ENCODE measurements at places on chromosomes 5 and 9.

DNA sequence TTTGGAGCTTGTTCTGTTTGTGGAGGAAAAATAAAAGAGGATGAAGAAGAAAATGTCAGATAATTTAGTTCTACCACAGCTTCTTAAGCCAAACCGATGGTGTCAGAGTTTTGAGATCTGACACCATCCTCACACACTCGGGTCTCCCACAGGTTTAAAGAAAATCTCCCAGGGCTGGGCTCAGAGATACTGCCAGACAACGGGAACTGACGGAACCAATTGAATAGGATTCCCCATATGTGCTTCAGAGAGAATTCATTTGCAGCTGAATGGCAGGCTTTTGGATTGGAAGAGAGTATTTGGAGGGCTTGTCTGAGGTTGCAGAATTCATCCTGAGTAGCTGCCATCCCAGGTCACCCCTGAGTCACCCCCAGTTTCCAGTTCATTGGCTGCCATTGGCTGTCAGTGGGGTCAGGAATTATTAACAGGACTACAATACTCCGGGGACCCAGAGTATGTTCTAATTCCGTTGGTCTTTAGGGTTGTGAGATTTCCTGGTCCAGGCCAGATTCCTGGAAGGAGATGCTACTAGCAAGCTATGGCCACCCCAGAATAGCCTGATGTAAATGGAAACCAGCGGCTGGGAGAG, 131.3 kb downstream of the PDZD2 start:
- DNase-seq = peak; percentile 31

DNA sequence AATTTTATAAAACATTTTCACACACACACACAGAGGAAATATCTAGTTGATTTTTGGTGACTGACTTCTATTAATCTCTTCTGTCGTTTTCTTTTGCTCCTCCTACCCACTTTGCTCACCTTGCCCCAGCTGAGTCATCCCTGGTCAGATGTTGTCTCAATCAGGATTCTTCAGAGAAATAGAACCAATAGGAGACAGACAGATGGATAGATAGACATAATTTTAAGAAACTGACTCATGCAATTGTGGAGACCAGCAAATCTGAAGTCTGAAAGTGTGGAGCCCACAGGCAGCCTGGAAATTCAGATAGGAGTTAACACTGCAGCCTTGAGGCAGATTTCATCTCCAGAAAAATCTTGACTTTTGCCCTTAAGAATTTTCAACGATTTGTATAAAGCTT, 37.0 kb upstream of the PIK3R1 start:
- DNase-seq = no peak

DNA sequence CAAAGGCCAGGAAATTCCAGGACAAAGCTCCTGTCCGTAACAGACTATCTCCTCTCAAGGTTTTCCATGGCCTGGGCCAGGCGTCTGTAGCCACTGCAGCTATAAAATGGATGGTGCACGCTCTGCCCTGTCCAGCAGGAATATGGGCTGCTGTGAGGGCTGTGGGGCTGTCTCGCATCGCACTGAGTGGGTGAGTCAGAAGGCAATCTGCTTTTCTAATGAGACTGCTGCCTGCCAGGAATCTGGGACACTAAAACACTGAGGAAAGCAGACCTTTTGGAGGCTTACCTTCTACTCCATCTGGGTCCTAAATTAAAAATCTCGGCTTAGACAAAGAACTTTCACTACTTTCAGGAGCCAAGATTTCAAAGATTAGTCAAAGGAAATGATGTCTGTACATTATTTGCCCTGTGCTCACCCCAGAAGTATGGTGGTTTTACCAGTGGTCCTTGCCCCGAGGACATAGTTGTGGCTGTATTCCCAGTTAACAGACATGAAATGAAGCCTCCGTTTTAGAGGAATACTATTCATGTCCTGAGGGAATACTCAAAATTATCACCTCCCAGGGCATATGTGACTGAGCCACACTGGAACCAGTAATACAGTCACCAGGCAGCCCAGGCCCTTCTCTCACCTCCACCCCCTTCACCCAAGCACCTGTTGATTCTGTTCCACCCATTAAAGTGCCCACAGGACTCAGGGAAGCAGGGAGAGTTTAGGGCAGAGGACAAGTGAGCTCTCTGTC, 56.4 kb downstream of the PFDN1 start:
- DNase-seq = no peak

- DNase-seq = no peak
These were observed 155.1 kb downstream of the BNC2 start for GRCh38 chr9:16715404-16715803.

GRCh38 chr5:168023191-168023590, 268.3 kb upstream of the WWC1 start:
- no peak for DNase-seq

GRCh38 chr5:74903165-74903787, 37.1 kb upstream of the FAM169A start:
- DNase-seq = peak; percentile 68

DNA sequence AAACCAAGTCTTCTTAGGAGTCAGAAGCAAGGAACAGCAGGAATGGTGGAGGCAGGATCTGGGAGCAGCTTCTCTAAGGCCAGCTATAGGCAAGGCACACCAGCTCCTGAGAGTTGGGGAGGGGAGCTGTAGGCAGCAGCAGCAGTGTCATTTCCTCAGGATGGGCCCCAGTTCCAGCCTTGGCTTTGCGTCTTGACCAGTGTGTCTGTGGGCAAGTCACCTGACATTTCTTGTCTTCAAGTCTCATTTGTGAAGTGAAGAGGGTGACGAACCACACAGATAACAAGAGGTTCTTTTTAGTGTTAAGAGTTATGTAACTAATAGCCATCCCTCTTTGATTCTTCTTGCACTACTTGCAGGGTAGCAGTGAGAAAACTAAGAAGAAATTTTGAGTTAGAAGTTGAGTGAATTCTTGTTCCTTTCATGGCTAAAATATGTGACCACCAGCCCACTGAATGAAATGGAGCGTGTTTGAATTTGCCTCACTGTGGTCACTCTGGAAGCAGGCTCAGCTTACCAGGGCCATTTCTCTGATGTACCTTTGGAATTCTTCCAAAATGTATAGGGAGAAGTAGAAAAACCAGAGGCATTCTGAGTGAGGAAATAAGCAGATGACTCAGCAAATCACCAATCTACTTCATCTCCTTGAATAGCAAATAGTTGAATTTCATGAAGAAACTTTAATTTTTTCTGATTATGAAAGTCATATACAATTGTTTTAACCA, 42.4 kb downstream of the RHOBTB3 start:
- DNase-seq = no peak

- DNase-seq = no peak
These were observed 37.8 kb downstream of the DNAJB5 start for GRCh38 chr9:35027374-35027773.

- DNase-seq = no peak
These were observed 1703.8 kb downstream of the MAT2B start for GRCh38 chr5:165209101-165209727.

- DNase-seq = no peak
These were observed 198.7 kb upstream of the MAP3K1 start for GRCh38 chr5:56616454-56617160.

GRCh38 chr5:166428264-166428803, 1863.1 kb upstream of the WWC1 start:
- no peak for DNase-seq

DNA sequence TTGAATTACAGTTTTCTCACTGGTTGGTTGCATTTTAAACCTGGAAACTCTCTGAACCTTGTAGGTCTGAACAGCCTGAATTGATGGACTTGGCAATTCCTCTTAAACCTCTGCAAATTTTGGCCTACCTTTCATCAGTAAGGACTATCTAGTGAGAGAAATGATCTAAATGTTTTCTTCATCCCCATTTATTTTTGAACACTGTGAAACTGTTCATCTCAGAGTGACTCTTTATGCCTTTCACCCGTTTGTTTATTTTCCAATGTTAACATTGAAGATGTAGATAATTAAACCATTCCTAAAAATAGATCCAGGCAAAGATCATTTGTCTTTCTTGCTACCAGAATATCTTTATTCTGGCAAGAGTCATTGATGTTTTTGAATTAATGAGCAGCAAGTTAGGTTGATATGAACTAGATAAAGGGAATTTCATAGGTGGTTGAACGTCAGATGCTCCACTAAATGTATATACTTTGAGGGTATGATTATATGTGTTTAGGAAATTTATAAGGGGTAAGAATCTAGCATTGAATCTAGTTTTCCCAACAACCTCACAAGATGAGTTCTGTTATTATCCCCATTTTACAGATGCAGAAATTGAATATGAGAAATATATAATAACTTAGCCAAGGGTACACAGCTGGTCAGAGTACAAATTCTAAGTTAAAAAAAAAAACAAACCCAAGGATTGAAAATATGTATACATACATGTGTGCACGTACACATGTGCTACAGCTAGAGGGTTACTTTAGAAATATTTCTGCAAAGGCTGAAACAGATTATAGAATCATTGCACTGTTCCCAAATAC, 3.4 kb downstream of the CPEB4 start:
- no peak for DNase-seq

GRCh38 chr5:62960781-62961180, 382.2 kb downstream of the LRRC70 start:
- no peak for DNase-seq

- no peak for DNase-seq
These were observed 10.0 kb upstream of the RETREG1 start for GRCh38 chr5:16626696-16627264.

- DNase-seq = no peak
These were observed 48.0 kb upstream of the RXRA start for GRCh38 chr9:134278286-134278685.

- no peak for DNase-seq
These were observed 282.6 kb downstream of the SMARCA2 start for GRCh38 chr9:2297771-2298170.

DNA sequence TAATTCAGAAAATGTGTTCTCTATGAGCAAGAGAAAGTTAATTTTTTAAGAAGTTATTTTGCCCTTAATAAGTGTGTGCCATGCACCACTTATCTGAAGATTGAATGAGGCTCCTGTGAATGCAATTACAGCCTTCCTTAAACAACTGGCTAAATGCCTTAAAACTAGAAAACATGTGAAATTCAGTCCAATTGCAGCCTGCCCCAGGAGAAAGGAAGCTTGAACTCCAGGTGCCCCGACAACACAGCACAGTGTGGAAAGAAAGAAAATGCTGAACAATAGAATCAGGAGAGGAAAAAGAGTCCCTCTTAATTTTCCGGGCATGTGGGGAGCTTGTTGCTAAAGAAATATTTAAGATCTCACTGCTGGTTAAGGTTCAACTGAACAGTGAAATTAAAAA, 8.8 kb downstream of the LHFPL2 start:
- DNase-seq = no peak

DNA sequence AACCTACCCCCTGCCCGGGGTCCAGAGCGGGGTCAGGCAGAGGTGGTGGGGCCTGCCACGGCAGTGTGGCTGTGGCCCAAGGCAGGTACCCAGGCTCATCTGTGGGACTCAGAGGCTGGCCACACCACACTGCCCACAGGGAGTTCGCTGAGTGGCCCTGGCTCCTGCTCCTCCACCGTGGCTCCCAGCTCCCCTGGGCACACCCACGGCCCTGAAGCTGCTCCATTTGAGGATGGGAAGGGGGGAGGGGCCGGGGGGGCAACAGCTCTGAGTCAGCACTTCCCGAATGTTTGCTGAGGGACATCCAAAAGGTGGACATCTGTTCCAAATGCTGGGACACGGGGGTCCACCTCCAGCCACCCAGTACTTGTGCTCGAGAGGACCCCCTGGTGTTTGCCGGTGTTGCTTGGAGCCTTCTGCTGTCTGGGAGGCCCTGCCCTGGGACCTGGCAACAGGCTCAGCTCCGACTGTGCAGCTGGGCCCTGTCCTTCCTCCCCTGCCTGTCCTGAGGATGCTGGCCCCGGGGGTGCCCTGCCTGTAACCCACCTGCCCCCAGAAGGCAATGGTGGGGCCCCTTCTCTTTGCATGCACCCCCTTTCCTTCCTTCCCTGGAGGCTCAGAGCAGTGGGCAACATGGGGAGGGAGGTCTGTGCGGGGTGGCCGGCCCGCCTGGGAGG, 2.5 kb upstream of the NRARP start:
- DNase-seq = no peak

DNA sequence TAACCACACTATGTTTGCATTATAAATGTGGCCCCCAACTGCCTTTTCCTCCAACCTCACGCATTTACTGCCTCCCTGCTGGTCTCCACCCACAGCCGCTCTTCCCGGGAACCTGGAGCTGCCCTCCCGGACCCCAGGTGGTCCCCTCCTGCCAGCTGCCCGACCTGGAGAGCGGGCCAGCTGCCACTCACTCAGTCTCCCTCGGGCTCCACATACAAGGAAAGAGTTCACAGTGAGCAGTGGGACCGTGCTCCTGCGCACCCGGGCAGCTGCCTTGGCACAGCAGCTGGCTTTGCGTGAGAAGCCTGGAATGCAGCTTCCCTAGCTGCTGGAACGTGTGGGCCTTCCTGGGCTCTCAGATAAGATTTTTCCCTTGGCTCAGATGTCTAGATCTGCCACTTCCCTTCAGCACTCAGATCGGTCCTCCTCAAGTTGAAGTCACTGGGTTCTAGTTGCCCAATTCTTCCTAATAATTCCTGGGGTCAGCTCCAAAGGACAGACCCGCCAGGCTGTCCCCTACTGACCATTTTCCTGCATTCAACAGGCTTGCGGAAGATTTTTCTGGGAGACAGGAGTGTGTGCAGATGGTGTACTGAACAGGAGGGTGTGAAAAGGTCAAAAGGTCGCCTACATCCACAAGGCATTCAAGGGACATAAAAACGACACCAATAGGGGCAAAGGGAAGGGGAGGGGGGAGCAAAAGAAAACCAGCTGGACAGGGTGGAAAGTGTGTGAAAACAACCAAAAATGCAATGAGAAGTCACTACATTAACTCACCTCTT, 69.1 kb downstream of the MYO10 start:
- DNase-seq = no peak

GRCh38 chr5:53022930-53023511, 33.9 kb downstream of the ITGA2 start:
- DNase-seq = no peak

GRCh38 chr9:20618361-20618802, 3.9 kb downstream of the MLLT3 start:
- no peak for DNase-seq

DNA sequence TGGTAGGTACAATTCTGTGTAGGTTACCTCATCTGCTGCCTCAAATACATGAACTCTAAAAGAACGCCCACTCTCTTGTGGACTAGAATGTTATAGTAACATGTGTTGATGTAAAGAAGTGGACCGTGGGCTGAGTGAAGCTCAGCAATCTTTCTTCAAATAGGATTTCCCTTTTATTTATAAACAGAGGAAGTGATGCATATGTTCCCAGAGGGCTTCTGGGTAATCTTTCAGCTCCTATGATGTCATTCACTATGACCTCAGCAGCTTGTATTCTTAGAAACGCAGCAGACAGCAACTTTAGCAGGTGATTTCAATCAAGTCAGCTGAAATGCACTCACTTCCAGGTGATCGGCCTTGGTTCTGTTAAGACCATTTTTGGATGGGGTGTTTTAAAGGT, 14.4 kb downstream of the F2RL2 start:
- no peak for DNase-seq

- no peak for DNase-seq
These were observed 26.2 kb downstream of the LHX2 start for GRCh38 chr9:124037790-124038189.

- no peak for DNase-seq
These were observed 3.1 kb downstream of the PTRH1 start for GRCh38 chr9:127712371-127712770.
